ENCODE measurements at places on chromosomes 13 and 19. TPM values are rescaled to one million over a fixed set of nuclear protein-coding genes. Genes with fewer than 3 reads are reported as not detected.

ZNF560 gene
- total RNA-seq: not detected

PTGIR gene
- total RNA-seq: 0.10 TPM

SLITRK1 gene
- total RNA-seq: not detected

LYPD3 gene
- total RNA-seq: 0.58 TPM

TEX101 gene
- not detected for total RNA-seq

TRMT1 gene
- 38.5 TPM for total RNA-seq

RDH8 gene
- 0.26 TPM for total RNA-seq

TUBA3C gene
- total RNA-seq: not detected

GPR108 gene
- 42.3 TPM for total RNA-seq

SULT2A1 gene
- total RNA-seq: not detected

HPN gene
- total RNA-seq: 0.06 TPM

TEX26 gene
- total RNA-seq: not detected

HSH2D gene
- 0.05 TPM for total RNA-seq

PRSS57 gene
- 0.09 TPM for total RNA-seq

CCL25 gene
- total RNA-seq: not detected

IGFL3 gene
- not detected for total RNA-seq

HIPK4 gene
- 0.26 TPM for total RNA-seq

CELF5 gene
- total RNA-seq: 0.75 TPM

ETHE1 gene
- 51.5 TPM for total RNA-seq

NXNL1 gene
- not detected for total RNA-seq

POMP gene
- 115 TPM for total RNA-seq

CFD gene
- total RNA-seq: 19.0 TPM

UBXN6 gene
- total RNA-seq: 57.9 TPM

MAMSTR gene
- total RNA-seq: 0.28 TPM

URAD gene
- total RNA-seq: not detected

KLK12 gene
- not detected for total RNA-seq

FCHO1 gene
- 18.7 TPM for total RNA-seq

ZNF491 gene
- not detected for total RNA-seq

IGFL1 gene
- 2.6 TPM for total RNA-seq

LMTK3 gene
- total RNA-seq: 4.6 TPM

ZNF284 gene
- total RNA-seq: 0.59 TPM

ZNF571 gene
- 1.1 TPM for total RNA-seq

C19orf38 gene
- total RNA-seq: 0.11 TPM

SYNGR4 gene
- total RNA-seq: 3.6 TPM

NLRP4 gene
- not detected for total RNA-seq

ITGBL1 gene
- total RNA-seq: 1.7 TPM

UBE2S gene
- total RNA-seq: 476 TPM

ZNF576 gene
- total RNA-seq: 21.0 TPM

ZIM2 gene
- total RNA-seq: not detected

KCNJ14 gene
- total RNA-seq: 2.1 TPM

IL17D gene
- total RNA-seq: 1.0 TPM

CGB2 gene
- 0.35 TPM for total RNA-seq

PBX4 gene
- total RNA-seq: 0.88 TPM

MADCAM1 gene
- total RNA-seq: 0.32 TPM

PSG2 gene
- total RNA-seq: not detected

IRGC gene
- not detected for total RNA-seq

CACNG8 gene
- 1.5 TPM for total RNA-seq

ZNF530 gene
- 5.5 TPM for total RNA-seq

WTIP gene
- 32.8 TPM for total RNA-seq

EHD2 gene
- total RNA-seq: 128 TPM

GSK3A gene
- 115 TPM for total RNA-seq

RUBCNL gene
- total RNA-seq: 0.07 TPM

CEACAM20 gene
- not detected for total RNA-seq

SYT3 gene
- total RNA-seq: 0.55 TPM

IGLON5 gene
- total RNA-seq: not detected

KLK1 gene
- not detected for total RNA-seq

VMAC gene
- 0.36 TPM for total RNA-seq

ZIK1 gene
- not detected for total RNA-seq

NPHS1 gene
- total RNA-seq: 0.77 TPM

ZNF468 gene
- total RNA-seq: 0.44 TPM

Measured in A549 treated with DMSO at 1 μM for 4 hours (cell line).